ENCODE measurements at places on chromosomes 1 and 21.

DNA sequence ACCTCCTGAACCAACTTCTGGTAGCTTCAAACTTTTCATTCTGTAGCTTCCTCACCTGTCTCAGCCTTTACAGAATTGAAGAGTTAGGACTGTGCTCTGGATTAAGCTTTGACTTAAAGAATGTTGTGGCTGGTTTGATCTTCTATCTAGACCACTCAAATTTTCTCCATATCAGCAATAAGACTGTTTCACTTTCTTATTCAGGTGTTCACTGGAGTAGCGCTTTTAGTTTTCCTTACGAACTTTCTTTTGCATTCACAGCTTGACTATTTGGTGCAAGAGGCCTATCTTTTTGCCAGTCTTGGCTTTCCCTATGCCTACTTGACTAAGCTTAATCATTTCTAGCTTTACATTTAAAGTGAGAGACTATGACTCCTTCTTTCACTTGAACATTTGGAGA, 31.5 kb downstream of the FGGY start:
- no peak for DNase-seq

DNA sequence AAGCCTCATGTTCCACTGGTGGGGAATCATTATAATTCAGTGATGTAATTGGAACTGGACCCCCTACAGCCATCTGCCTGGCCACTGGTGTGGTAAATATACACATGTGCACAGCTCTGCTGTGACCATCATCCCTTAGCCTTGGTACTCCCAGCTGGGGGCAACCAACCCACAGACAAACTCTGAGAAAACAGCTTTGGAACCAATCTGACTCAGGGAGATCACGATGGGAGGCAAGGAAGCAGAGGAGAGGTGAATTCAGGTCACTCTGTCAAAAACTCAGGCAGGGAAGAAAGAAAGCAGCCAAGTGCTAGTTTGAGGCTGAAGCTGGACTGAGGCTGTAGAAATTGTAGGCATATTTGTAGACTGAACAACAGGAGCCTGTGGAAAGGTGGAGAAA, 197.8 kb upstream of the GALNT2 start:
- DNase-seq = no peak

DNA sequence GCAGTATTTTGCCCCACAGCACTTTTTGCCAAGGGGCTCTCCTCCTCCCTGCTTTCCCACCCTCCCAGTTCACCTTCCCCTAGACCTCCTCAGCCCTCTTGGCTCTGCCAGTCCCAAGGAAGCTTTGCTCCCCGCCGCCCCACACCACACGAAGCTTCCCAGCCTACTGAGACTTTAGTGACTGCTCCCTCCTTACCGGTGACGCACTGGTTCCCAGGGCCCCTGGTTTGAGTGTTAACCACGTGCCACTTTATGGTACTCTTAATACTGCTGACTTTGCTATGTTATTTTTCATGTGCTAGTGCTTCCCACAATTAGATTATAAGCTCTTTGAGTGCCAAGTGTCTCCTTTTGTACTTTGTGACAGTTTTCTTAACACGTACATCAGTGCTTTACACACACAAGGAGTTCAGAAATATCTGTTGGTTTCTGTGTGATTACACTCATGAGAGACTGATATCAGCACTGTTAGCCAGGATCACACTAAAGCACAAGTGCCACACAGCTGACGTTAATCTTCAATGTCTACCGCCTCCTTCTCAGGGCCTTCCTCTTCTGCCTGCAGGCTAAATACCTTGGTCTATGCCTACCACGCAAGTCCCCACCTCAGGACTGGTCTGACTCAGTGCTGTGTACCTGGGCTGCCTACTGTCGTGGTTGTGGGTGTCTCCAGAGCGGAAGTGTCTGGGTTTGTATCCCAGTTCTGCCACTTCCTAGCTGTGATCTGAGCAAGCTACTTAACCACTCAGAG, 61.0 kb downstream of the DNTTIP2 start:
- no peak for DNase-seq

DNA sequence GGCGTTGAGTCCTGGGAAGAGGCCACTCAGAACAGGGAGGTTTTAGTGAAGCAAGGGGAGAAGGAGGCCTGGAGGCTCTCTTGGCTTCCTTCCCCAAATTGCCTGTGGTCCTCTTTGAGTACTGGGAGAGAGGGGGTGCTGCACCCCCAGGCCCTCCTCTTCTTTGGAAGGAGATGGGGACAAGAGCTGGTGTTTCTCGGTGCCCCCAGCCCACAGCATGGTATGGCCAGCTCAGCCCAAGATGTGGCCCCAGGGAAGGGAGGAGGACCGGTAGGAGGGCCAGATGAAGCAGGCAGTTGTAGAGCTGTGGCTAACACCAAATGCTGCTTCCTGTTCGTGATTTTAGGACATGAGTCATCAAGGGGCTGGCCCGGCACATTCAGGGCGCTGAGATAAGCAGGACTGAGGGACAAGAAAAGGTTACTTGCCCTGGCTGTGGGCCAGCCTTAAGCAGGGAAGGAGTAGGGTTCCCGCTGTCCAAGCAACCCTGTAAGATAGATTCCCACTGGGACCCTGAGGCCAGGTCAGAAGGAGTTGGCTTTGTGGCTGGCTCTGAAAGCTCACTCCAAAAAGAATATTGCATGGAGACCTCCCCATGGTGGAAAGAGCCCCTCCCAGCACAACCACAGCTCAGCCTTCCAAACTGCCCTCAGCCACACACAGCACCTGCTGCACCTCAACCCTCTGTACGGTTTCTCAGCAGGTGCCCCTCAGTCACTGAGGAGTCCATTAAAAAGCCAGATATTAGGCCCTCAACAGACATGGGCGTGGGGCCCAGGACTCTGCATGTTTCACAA, 4.9 kb upstream of the TNFRSF1B start:
- peak; percentile 83 for DNase-seq

GRCh38 chr1:116234429-116234828, 123.2 kb downstream of the MAB21L3 start:
- DNase-seq = no peak

- DNase-seq = no peak
Observed at GRCh38 chr1:21304488-21304887, 14.2 kb upstream of the ECE1 start.

DNA sequence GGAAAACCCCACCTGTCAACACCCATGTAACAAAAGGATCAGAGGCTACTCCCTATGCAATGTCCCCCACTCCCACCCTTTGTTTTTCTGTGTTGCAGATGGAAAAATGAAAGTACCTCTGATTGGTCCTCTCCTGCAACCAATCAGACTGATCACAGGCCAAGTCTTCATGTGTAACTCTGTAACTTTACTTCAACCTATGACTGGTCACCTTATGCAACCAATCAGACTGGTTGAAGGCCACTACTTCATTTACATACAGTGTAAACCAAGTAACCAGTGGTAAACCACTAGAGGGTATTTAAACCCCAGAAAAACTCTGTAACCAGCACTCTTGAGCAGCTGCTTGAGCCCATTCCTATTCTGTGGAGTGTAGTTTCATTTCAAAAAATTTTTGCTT, 266.3 kb upstream of the OLFM3 start:
- DNase-seq = no peak

- DNase-seq = no peak
Observed at GRCh38 chr1:117106478-117106877, 15.1 kb downstream of the TRIM45 start.

- DNase-seq = no peak
Observed at GRCh38 chr21:44836666-44837471, 19.0 kb upstream of the SUMO3 start.

- DNase-seq = no peak
Observed at GRCh38 chr1:37865348-37866120, 6.1 kb upstream of the MTF1 start.

DNA sequence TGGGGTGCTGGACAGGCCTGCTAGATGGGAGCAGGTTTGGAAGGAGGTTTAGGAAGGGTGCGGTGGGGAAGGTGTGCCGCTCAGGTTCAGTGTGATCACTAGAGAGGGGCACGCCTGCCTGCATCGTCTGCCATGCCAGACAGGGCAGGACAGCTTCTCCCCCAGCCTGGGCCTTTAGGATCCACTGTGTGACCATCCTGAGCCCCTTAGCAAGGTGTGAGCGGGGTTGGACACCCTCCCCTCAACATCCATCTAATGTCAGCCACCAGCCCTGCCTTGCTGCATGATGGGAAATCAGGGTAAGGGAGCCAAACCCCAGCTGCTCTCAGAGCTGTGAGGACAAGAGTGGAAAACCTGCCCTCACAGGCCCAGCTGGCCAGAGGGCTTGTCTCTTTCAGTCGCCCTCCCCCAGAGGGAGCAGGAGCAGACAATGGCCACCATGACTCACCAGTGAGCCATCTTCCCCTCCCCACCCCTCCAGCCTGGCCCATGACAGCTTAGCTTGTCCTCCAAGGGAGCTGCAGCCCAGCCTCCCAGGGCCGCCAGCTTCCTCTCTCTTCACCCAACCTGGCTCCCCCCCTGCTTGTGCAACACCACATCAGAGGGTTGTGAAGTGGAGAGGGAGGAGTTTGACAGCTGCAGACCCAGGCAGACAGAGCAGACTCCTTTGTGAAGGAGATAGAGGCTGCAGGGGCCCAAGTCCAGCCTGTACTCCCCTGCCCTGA, 37.0 kb downstream of the NUAK2 start:
- peak; percentile 95 for DNase-seq

- DNase-seq = no peak
Observed at GRCh38 chr1:160544647-160545046, 21.6 kb upstream of the SLAMF6 start.

DNA sequence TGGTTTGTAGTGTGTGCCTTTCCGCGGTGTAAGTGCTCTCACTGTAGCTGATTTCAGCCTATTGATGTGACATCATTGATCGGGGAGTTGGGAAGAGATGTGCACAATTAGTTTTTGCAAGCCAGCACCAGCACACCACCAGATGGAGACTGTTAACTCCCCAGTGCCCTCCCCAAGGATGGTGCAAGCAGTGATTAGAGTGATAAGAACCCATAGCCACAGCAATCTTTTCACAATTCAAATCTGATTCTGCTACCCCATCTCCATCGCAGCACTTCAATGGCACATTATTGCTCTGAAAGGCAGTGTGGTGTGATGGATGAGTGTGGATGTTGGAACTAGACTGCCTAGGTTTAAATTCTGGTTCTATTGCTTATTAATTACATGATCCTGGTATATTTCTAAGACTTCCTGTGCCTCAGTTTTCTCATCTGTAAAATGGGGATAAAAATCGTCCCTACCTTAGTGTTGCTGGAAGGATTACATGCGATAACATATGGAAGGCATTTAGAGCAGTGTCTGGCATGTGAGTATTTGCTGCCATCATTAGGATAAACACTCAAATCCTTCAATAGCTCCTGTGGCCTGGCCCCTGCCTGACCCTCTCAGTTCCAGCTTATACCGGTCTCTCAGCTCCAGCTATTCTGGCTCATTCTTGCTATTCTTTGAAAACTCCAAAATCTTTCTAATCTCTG, 6.7 kb downstream of the CSF3R start:
- no peak for DNase-seq

- no peak for DNase-seq
Observed at GRCh38 chr1:162892906-162893611, 32.1 kb upstream of the CCDC190 start.

DNA sequence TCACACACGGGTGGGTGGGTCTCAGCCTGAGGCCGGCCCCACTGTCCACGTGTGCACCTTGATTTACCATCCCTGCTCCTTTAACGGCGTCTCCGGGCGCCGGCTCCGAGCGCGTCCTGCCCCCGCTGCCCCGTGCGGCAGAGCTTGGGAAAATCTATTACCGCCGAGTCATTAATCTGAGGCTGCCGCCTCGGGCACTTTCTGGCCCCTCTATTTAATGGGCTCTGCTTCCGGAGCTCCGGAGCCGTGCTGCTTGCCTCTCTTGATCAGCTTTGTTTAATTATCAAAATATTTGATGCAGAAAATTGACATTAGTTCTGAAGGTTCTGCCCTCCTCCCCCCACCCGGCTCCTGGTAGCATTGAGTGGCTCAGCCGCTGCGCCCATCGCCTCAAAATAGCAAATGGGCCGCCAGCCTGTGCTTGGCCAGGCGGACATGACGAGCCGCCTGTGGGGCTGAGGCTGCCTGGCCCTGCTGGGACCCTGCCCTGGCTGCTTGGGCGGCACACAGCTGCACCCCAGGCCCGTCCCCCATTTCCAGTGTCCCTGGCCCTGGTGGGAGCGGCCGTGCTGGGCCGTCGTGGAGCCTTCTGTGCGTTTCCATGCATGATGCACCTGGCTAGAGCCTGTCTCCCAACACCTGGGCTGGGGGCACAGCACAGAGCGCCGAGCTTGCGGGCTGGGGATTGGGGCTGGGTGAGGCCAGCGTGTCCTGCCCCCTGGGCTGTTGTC, 81.6 kb upstream of the TTC34 start:
- no peak for DNase-seq

GRCh38 chr1:36411674-36412648, 14.3 kb upstream of the LSM10 start:
- DNase-seq = no peak

GRCh38 chr21:40819071-40819900, 27.7 kb downstream of the DSCAM start:
- DNase-seq = no peak

GRCh38 chr1:209674957-209675564, at the start of gene G0S2:
TSS of gene G0S2 (plus strand) at chr1:209675412. CDS start at chr1:209675685, 273 bp downstream.
- DNase-seq = peak; percentile 54

DNA sequence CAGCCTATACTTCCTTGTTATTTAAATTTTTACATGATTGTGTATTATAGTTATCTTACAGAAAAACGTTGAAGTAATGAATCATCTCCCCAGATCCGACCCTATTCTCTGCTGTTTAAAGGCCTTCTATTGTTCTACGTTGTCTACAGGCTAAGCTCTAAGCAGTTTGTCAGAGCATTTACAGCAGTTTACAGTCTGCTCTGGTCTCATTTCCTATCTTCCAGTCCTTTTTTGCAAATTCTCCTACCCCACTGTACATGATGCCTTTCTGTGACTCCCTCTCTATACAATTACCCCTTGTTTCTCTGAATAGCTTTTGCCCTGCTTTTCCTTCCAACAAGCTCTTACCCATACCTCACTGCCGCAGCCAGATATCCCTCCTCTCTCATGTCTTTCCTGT, 319.2 kb upstream of the FMN2 start:
- DNase-seq = no peak

GRCh38 chr21:31922881-31923280, 50.1 kb downstream of the HUNK start:
- no peak for DNase-seq

- peak; percentile 72 for DNase-seq
Observed at GRCh38 chr1:86429835-86430234, 5.9 kb downstream of the CLCA2 start.

- peak; percentile 29 for DNase-seq
Observed at GRCh38 chr1:211632808-211633523, 42.5 kb downstream of the NEK2 start.

DNA sequence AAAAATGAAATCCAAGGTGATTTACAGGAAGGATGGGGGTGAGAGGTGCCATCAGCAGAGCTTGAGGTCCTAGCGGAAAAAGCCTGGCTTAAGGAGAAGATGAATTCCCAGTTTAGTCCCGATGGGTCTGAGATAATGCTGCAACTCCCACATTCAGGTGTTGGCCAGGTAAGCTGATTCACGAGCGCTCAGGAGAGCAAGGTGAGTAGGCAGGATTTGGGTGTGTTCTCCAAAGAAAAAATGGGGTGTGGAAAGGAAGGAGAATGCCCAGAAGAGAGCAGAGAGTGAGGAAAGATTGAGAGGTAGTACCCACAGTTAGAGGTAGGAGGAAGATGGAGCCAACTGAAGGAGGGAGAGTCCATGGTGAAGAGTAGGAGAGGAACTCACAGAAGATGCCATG, 12.5 kb downstream of the RIMS3 start:
- no peak for DNase-seq

- no peak for DNase-seq
Observed at GRCh38 chr1:166884040-166884642, 8.1 kb upstream of the TADA1 start.

All from pons (tissue), 1 donor.